Stimulated activated CD4-positive, alpha-beta T cell treated with anti-CD3 and anti-CD28 coated beads, TNF-alpha, amount 100 ng/mL, for 1 hour (primary cell): ENCODE measurements at places on chromosomes 12 and 14.

- no peak for DNase-seq
Measured at GRCh38 chr12:72493407-72493806, 221.2 kb downstream of the TRHDE start.

DNA sequence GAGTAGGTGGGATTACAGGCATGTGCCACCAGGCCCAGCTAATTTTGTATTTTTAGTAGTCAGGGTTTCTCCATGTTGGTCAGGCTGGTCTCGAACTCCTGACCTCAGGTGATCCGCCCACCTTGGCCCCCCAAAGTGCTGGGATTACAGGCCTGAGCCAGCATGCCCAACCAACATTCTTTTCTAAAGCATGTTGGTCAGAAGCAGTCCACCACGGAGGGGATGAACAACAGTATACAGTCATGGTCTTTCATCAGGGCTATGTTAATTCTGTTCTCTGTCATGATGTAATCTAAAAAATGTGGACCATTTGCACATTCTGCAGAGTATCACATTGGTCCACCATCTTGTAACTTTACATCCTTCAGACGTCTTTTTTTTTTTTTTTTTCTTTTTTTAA, 3.6 kb downstream of the MRPL51 start:
- no peak for DNase-seq

DNA sequence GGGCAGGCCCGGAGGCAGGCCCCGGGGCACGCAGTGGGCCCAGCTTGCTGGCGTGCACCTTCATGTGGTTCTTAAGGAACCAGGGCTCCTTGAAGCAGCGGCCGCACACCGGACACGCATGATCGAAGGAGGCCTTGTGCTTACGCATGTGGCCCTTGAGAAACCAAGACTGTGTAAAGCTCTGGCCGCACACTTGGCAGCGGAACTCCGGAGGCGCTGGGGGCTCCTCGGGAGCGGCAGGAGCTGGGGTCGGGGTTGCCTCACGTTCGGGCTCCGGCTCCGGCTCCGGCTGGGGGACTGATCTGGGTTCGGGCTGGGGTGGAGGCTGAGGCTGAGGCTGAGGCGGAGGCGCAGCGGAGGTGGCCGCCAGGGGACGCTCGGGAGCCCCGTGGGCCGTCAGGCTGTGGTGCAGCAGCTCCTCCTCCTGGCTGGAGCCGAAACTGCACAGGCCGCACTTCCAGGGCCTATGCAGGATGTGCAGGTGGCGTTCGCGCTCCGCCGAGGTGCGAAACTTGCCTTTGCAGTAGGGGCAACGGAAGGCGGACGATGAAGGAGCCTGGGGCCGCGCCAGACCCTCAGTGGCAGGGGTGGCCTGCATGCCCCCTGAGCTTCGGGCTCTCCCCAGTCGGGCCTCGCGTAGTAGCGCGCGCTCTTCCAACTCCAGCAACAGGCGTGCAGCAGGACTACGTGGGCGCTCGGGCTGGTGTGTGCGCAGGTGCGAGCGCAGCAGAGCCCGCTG, 6.0 kb downstream of the ZNF219 start:
- peak; percentile 77 for DNase-seq

- DNase-seq, result no peak
Measured at GRCh38 chr12:69355363-69356028, 4.0 kb upstream of the YEATS4 start.

GRCh38 chr12:50047693-50048250, 9.6 kb upstream of the ASIC1 start:
- DNase-seq, result no peak

DNA sequence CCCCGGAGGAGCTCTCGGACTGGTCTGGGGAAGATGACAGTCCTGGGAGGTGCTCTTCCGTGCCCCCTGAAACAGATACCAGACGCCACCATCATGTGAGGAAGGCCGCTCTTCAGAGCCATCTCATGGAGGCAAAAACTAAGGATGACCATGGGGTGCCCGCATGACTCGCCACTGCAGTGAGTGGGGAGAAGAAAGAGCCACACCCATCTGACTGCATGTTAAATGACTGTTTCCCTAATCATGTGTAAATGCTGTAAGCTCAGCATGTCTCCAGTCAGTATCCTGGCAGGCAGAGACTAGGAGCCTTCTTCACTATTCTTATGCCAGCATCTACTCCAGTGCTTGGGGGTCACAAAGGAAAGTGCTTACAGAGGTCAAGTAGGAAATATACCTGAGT, 4.0 kb downstream of the STON2 start:
- DNase-seq, result no peak

GRCh38 chr12:8123124-8123912, at the start of gene CLEC4A:
TSS of gene CLEC4A (plus strand) at chr12:8123617. CDS start at chr12:8123879, 262 bp downstream.
- DNase-seq, result no peak

DNA sequence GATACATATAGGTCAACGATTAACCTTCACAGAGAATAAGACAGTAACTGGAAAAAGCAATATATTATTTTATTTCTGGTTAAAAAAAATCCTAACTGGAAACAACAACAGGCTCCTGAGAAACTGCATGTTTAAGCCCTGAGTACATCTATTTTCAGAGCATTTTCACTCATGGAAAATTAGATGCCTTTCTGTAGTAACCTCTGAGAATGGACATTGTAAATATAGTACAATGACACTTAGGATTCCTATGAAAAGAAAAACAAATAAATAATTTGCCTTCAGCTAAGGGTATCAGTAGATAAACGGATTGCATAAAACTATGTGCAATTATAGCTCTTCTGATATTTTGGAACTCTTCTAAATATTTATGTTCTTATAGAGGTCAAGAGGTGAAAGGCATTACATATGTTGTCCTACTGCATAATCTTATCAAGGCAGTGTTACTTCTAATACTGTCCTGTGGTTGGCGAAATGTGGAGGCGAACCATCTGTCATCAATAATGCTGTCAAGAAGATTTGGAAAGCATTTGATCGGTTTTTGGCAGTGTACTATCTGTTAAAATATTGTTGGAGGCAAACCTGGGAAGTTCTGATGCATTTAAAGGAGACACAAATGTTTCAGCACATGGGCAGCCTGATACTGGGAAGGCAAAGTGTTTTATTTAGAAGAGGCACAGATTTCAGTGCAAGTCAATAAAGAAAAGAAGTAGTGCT, 381.8 kb downstream of the BTG1 start:
- no peak for DNase-seq

- no peak for DNase-seq
Measured at GRCh38 chr12:88036353-88036965, 7.3 kb upstream of the C12orf50 start.

GRCh38 chr12:24505366-24506015, 443.4 kb downstream of the BCAT1 start:
- DNase-seq, result no peak

- DNase-seq, result no peak
Measured at GRCh38 chr14:44928793-44929192, 33.0 kb downstream of the KLHL28 start.

DNA sequence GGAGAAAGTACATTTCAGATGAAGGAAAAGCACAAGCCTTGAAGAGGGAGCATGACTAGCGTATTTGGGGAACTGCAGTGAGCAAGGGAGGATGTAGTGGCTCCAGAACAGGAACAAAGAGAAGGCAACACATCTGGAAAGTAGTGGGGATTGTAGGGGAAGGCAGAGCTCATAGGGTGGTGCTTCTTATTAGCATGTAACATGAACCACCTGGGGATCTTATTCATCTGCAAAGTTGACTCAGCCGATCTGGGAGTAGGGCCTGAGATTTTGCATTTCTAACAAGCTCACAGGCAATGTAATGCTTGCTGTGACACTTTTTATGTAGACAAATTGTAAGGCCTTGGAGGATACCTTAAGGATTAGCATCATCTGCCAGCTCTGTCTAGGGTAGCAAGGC, 447.3 kb downstream of the NELL2 start:
- no peak for DNase-seq

DNA sequence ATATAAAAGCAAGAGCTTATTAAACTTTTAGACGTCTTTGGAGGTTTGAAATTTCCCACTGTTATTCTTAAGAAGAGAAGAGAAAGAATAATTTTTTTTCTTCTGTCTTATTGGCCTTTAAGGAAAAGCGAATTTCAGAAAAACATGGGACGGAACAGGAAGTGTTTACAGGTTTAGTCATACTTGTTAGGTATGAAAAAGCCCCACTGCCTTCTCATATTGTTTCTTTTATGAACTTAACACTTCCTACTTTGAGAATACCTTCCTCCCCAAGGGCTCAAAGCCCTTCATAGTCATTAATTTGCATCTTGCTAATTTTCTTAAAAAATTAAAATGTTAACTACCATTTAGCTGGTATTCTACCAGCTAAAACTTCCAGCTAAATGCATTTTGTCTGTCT, 82.0 kb downstream of the ETV6 start:
- DNase-seq, result no peak

- DNase-seq, result no peak
Measured at GRCh38 chr14:75181293-75182062, 5.1 kb upstream of the TMED10 start.

GRCh38 chr14:71267691-71268090, 360.4 kb downstream of the PCNX1 start:
- DNase-seq, result no peak

DNA sequence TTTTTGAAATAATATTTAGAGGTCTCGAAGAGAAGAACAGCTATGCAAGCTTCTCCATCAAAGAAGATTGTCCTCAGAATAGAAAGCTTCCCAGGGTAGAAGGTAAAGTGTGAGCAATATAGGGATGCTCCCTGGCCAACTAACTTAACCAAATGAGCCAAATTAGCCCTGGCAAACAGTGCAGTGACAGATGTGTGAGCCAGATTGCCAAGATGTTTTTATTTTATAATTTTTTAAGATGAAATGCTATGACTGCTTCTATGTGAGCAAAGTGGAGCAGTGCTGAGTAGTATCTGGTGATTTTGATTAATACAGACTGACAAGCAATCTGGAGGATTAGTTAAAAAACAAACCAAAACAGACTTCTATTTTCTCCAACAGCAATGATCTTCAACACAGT, 202.1 kb downstream of the NOVA1 start:
- no peak for DNase-seq

DNA sequence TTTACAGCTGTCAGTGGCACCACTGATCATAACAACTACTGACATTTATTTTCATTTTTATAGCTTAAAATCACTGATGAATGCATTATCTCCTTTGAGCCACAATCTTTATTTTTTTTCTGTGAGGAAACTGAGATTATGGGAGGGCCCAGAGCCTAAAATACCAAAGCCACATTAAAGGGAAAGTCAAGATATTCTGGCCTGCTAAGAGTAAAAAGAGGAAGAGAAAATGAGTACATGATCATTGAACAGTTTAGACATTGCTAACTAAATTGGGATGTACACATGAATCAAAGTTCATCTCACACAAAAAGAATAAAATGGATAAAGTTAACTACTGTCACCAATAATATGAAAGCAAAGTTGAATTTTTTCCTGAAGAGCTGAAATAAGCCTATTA, 170.5 kb upstream of the GARIN2 start:
- no peak for DNase-seq

DNA sequence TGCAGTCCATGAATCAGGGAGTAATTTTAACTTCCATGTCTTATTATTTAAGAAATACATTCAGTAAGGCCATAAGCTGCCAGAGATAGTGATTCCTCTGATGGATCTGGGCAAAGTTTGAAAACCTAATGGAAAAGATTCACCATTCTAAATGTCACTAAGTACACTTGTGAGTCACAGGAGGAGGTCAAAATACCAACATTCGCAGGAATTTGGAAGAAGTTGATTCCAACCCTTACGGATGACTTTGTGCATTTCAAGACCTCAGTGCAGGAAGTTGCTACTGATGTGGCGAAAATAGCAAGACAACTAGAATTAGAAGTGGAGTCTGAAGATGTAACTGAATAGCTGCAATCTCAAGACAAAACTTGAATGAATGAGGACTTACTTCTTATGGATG, 69.8 kb downstream of the OSBPL8 start:
- DNase-seq, result no peak

- no peak for DNase-seq
Measured at GRCh38 chr14:81096656-81097055, 124.1 kb downstream of the GTF2A1 start.

DNA sequence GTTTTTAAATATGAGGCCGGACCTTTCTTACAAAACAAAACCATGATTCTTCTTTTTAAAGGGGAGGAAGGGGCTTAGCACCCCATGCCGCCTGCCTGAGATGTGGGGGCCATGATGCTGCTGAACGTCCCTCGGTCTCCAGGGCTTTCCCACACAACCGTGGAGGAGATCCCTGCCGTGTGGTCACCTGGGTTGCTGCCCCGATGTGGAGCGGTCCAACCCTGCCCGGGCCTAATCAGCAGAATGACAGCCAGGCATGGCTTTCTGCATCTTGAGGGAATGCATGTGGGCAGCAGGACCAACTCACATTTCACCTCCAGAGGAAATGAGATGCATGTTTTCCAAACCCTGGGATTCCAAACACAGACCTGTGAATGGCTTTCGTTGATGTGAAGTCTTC, 48.9 kb upstream of the C14orf180 start:
- no peak for DNase-seq

DNA sequence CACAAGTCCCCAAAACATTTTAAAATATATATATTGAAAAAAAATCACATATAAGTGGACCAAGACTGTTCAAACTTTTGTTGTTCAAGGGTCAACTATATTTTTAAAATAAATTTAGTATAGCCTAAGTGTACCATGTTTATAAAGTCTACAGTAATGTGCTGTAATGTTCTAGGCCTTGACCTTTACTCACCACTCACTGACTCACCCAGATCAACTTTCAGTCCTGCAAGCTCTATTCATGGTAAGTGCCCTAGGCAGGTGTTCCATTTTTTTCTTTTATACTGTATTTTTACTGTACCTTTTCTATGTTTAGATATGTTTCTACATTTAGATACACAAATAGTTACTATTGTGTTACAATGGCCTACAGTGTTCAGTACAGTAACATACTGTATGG, 23.4 kb upstream of the TMTC1 start:
- DNase-seq, result no peak

DNA sequence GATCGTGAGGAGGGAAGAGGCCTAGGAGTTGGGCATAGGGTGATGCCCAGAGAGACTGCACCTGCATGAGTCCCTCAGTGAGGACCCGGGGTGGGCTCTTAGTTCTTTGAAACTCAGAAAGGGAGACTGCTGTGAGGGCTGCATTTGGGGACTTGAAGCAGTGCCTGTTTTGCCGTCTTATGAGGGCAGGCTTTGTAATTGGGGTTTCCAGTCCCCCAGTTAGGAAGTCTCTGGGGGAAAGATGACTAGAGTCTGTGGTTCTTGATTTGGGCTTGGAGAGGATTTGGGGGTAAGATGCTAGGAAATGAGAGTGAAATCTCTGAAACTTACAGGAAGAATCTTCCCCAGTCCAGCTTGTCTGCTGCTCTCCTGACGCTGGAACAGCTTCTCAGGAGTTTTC, 99.6 kb downstream of the ARF6 start:
- DNase-seq, result no peak

- DNase-seq, result no peak
Measured at GRCh38 chr12:71475280-71475679, 35.7 kb downstream of the LGR5 start.

GRCh38 chr14:103697603-103698379, 17.5 kb downstream of the XRCC3 start:
- DNase-seq, result no peak
